Aorta (tissue), 5 donors: ENCODE measurements at places on chromosomes 6 and 20. TPM values are rescaled to one million over a fixed set of nuclear protein-coding genes. Genes with fewer than 3 reads are reported as not detected.

GCNT2 gene
- 14.6 TPM for total RNA-seq

OGFRL1 gene
- total RNA-seq = 29.9 TPM

ZC3H12D gene
- 1.2 TPM for total RNA-seq

BPIFB2 gene
- not detected for total RNA-seq

GSTA2 gene
- total RNA-seq = not detected

VARS2 gene
- 16.0 TPM for total RNA-seq
